ENCODE measurements at places on chromosomes 5 and 9. TPM values are rescaled to one million over a fixed set of nuclear protein-coding genes. Genes with fewer than 3 reads are reported as not detected.

GRCh38 chr5:154351566-154351965, 94.2 kb upstream of the SAP30L start:
- DNase-seq = no peak

DNA sequence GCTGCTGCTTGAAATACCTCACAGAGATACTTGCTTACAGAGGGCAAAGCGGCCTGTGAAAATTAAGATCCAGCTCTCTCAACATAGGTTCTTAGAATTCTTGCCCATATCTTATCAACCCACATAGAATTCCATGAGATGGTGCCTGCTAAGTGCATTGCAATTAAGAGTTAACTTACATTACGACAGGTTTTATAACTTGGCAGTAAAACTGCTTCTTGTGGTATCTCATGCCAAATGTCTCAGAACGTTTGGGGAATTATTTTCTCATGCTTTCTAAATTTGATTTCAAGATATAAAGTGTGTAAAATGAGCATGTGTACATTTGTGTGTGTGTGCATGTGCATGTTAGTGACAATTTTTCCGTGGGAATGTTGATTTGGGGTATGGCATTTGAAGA, 261.2 kb downstream of the SAXO1 start:
- DNase-seq = no peak

- DNase-seq = no peak
Measured at GRCh38 chr5:17482790-17483189, 15.2 kb upstream of the TAF11L2 start.

DNA sequence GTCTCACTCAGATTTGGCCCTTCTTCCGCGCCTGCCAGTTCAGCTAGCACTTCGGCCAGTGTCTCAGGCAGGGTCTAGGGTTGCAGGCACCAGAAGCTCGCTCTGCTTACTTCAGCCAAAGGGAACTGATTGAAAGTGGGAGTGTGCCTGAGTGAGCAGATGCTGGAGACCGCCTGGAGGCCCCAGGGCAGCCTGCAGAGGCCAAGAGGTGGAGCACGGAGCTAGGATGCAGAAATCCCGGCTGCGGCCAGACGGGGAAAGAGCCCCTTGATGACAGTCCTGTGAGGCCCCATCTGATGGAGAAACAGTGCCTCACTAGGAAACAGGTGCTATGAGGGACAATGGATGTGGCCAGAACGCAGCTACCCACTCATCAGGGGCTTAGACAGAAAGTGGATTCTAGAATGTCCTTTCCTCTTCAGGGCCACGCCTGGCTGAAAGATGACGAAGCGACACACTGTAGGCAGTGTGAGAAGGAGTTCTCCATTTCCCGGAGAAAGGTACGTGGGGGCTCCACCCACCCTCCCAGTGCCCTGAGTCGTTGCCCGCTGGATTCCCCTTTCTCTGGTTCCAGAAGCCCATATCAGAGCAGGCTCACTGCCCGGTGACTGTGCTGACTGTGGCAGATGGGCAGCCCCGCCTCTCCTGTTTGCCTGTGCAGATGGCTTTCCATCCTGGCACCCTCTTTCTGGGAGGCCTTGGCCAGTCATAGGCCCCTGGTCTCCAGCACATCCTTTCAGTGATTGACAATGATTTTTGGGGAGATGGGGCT, 16.1 kb downstream of the HNRNPH1 start:
- no peak for DNase-seq

DNA sequence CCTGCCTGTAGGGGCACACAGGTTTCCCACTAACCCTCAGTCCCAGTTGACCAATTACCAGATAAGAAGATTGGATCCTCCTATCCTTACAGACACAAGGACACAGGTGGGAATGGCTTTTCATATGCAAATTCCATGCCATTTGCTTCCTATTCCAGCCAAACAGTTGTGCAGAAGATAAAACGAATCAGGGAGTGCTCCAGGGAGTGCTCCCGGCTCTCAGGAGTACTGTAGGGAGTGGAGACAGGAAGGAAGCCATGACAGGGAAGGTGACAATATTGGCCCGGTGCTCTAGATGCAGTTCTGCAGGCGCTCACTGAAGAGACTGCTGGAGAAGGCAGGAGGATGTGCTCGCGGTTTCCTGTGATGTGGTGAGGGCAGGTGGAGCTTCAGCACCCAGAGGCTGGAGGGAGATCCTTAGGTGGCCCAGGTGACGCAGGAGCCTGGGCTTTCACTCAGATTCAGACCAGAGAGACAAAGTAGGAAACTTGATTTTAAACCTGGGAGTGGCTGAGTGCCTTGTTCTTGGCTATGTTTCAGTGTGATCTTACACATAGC, 260.0 kb downstream of the AUH start:
- DNase-seq = no peak

DNA sequence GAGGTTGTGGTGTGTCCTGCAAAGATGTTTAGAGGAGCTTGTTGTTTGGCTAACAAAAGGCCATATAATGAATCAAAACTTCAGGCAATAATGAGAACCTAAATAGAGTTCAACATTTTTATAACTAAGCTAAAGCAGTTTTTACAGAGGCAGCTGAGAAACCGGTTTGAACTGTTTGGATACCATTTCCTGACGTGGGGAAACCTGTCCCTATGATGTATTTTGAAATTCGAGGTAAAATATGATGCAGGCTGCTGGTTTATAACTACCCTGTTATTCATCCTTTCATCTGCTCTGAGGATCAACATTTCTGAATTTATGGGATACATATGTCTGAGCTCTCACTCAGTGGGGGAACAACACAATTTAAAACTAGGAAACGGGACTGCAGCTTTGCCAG, 289.5 kb upstream of the IRX2 start:
- DNase-seq = no peak

- no peak for DNase-seq
Measured at GRCh38 chr9:1960342-1961042, 54.7 kb upstream of the SMARCA2 start.

GNA14 gene
- 72.2 TPM for total RNA-seq

All from dermis microvascular lymphatic vessel endothelial cell (primary cell).